NCI-H1417 treated with DMSO at 0.1 percent for 48 hours (cell line): ENCODE measurements at places on chromosomes 12 and 14.
A peak's percentile ranks its signal among the peaks of the same experiment; 100 is the strongest.

DNA sequence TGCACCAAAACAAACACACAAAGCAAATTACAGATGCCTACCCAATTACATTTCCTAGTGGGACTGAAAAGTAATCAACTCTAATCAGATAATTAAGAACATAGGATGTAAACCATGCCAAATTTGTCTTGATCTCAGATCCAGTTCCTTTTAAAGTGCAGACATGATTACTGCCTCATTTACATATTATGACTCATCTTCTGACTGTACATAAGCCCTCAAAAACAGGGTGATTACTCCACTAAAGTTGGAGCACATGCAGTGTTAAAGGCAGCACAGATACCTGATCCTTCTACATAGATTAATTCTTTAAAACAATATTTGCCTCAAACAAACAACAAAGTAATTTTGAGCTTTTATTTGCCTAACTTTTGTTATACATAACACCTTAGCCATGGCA lies 337.2 kb downstream of the RPS29 start:
- DNase-seq: no peak

DNA sequence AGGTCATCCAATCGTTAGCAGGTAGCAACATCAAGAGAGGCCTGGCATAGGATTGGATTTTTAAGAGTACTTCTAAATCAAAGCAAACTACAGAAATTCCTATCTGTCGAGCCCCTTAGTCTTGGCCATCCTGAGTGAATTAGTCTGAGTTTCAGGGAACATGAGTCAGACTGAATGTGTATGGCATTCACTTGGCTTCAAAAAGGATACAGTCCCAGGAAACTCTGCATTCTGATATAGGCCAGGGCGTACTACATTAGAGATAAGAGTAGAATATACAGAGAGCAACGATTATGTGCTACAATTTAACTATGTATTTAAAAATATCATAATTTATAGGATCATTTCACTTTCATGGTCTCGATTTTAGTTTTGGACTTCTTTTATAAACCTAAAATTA lies 242.2 kb downstream of the SOX5 start:
- no peak for DNase-seq

DNA sequence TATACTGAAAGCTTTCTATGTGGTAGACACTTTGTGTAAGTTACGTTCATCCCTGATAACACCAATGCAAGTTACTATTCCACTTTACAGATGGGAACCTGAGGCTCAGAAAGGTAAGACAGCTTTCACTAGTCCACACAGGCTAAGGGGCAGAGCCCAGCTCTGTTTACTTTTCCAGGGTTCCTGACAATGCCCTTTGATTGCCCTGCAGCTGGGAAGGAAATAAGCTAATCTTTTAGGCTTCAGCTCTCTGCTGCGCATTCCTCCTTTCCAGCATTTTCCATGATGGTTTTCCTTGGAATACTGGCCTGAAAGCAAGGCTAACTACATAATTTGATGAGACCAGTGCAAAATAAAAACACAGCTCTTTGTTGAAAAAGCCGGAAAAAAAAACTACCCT lies 185.7 kb upstream of the BTG1 start:
- no peak for DNase-seq

GRCh38 chr12:13127444-13127843 lies 24.0 kb upstream of the GSG1 start:
- no peak for DNase-seq

DNA sequence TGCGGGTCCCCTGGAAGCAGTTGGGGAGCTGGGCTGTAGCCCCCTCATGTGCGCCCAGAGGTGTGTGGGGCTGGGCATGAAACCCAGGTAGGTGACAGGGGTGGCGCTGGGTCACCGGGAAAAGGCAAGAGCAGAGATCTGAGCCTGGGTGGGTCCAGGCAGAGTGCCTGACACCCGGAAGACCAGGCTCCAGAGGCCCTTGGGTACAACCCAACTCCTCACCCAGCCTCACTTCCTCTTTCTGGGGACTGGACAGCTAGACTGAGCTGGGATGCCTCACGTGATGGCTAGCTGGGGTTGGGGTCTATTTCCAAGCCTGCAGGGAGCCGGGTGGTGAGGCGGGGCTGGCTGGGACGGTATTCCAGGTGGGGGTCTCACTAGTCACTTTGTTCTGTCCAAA lies 16.3 kb upstream of the CYP46A1 start:
- no peak for DNase-seq

- DNase-seq: no peak
Observed at GRCh38 chr14:53249059-53249458, 95.9 kb upstream of the DDHD1 start.

GRCh38 chr12:121796855-121797751 lies 3.6 kb upstream of the RHOF start:
- peak; percentile 67 for DNase-seq

DNA sequence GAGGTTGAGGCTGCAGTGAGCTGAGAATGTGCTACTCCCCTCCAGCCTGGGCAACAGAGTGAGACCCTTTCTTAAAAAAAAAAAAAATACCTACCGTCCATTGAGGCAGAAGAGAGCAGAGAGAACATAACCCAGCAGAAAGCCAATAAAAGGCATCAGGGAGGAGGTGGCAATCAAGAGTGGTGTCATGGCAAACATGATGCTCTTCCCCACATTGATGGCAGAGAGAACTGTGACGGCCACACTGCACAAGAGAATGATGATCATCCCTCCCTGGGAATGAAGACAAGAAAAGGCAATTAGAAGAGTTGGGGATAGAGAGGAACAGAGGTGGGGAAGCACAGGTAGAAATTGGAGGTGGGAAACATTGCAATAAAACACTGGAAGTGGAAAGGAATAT lies 12.1 kb downstream of the SRSF5 start:
- no peak for DNase-seq

DNA sequence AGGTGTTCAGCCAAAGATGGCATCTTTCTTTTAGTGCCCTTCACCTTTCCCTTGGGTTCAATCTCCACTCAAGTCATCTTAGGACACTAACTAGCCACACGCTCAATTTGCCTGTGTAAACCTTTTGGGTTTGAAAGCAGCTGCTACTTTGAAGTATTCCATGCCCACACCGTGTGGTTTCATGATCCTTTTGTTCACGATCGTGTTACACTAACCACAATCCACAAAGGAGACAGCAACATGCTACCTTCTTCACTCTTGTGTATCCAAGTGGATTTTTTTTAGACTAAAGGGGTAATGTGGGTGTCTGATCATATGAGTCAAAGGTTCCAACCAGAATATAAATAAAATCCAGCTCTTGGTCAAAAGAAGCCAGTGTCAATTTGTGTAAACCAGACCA lies 122.7 kb upstream of the FAR2 start:
- no peak for DNase-seq

GRCh38 chr12:105855361-105856047 lies 283.2 kb downstream of the NUAK1 start:
- no peak for DNase-seq

DNA sequence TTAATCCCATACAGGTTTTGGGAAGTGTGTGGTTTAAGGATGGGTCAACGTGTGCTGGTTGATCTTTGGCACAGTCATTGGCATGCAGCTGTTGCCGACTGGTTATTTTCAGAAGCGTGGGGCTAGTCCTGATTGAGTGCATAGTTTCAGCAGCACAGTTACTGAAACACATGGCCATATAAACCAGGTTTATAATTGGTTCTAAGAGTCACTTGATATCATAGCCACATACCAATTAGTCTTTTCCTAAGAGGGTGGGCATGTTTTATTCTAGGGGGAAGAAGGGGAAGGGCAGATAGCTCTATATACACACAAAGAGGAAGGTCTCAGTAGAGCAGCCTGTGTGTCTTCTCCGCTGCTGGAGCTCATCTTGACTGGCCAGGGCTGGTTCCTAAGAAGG lies 11.0 kb upstream of the RPS6KL1 start:
- no peak for DNase-seq

DNA sequence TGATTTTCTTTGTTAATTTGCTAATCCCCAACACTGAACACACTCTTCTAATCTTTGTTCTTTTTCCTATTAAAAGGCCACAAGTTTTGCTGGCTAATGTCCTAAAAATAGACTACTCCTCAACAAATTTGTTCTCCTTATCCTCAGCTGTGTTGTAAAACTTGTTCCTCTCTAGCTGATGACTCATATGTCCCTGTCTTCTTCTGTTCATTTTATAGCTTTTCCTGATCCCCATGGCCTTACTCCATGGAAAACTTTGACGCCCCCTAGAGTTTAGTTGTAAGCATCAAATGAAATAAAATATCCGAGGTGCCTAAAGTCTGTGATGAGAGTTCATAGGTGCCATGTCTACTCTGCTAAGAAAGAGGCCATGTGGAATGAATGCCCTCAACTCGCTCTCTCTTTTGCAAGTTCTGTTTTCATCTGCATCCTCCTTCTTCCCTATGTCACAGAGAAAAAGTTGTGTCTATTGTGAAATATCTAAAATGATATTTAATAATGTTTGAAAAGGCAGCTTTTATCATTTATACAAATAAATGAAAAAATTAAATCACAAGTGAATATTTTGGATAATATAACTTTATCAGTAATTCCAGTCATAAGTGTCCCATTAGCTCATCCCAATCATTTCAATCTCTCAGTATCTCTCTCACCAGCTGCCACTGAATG lies 237.9 kb downstream of the IPO8 start:
- no peak for DNase-seq

DNA sequence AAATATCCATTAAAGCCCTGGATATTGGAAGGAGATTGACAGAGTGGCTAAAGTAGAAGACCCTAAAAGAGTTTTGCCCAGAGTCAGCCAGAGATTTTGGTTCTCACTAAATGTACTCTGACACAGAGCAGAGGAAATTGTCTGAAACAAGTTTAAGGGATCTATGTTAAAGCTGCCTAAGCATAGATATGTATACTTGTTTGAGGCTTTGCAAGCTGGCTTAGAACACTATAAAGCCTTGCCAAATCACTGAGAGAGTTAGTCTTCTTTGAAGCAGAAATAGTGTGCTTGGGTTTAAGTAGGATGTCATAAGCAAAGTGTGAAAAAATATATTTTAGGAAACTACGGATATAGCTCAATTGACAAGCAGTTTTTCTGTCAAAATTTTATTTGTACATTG lies 653.5 kb downstream of the FSCB start:
- no peak for DNase-seq

DNA sequence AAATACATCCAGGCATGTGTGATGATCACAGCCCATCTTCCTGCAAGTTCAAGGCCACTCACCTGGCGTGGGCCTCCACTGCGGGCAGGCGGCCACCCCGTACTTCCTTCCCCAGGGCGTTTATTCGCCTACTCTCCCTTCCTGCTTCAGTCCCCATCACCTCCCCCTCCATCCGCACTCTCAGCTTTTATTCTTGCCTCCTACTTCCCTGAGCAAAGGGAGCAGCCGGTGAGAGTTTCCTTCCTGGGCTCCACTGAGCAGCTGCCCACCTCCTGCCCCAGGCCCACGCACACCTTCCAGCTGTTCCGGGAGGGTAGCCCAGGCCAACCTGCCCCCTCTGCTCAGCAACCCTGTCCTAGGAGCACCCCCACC lies 4.1 kb downstream of the CYP46A1 start:
- no peak for DNase-seq

DNA sequence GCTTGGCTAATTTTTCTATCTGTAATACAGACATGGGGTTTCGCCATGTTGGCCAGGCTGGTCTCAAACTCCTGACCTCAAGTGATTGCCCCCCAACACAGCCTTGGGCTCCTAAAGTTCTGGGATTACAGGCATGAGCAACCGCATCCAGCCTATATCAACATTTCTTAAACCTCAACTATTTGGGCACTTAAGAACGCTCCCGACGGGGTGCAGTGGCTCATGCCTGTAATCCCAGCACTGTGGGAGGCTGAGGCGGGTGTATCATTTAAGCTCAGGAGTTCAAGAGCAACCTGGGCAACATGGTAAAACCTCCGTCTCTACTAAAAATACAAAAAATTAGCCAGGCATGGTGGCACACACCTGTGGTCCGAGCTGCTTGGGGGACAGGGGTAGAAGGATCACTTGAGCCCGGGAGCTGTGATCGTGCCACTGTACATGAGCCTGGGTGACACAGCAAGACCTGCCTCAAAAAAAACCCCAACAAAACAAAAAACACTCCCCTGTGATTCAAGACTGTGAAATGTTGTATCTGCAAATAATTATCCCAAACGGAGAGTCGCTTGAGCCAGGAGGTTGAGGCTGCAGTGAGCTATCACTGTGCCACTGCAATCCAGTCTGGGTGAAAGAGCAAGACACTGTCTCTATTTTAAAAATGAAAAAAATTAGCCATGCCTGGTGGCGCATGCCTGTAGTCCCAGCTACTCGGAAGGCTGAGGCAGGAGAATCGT lies 21.5 kb downstream of the PPTC7 start:
- DNase-seq: no peak

- DNase-seq: no peak
Observed at GRCh38 chr12:131434208-131435125, 276.4 kb upstream of the SFSWAP start.

DNA sequence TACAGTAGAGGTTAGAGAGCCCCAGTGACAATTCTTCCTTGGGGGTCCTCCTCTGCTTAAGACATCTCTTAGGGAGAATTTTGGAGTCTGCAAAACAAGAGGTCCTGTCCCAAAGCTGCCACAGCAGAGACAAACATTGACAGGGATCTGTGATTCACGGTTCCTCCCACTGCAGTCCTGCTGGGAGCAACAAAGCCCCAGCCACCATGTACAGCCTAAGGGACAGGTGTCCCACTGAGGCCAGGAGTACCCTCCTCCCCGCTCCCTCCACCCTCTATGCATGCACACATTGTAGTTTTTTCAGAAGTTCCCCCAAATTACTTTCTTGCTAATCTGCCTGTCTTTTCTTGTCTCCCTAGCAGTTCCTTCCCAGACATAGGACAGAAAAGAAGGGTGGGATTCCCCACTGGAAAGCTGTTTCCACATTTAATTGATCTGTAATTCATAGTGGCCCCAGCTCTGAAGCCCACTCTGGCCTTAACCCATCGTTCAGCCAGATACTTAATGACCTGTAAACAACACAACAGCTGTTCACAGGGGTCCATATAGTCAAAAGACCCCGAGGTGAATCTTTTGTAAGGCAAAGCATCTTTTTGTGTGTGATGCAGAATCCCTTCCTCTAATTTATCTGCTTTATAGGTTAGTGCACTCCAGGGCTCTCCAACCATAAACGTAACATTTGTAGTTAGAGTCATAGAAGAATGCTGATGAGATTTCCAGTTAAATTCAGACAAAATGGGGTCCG lies 13.9 kb upstream of the PRICKLE1 start:
- DNase-seq: no peak

DNA sequence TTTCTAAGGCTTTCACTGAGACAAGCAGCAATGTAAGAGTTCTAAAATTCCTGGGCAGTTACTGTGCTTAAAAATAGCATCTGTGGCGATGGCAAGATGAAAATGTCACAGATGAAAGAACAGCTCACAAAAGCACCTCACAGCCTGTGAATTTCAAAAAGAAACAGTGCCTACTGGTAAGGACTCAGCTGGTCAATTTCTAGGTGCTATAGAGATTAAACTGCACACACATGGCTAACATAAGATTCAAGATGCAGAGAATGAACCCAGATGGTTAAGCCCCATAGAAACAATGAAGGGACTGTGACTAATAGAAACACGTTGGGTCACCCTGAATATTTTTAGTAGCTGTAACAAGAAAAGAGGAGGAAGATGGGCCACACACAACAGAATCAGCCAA lies 12.0 kb upstream of the IL26 start:
- DNase-seq: no peak

GRCh38 chr14:35866595-35867279 lies 40.6 kb downstream of the BRMS1L start:
- DNase-seq: no peak
